Naive B cell (primary cell): ENCODE measurements at places on chromosomes 3 and 15.

DNA sequence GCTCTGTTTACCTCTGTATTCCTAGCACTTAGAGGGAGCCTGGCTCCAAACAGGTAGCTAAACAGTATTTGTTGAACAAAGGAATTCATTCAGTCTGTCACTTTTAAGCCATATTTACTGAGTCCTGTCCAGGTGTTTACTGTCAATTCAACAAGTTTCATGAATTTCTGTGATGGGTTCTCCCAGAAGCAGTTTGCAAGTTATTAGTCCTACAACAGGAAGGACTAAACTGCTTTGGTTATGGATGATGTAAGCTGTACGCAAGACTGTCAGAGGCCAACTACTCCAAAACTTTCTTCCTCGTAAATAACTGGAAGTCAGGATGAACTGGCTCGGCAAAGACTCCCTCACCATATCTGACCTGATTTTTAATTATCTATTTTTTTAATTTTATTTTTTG is 25.1 kb downstream of the STIMATE start:
- no peak for DNase-seq

DNA sequence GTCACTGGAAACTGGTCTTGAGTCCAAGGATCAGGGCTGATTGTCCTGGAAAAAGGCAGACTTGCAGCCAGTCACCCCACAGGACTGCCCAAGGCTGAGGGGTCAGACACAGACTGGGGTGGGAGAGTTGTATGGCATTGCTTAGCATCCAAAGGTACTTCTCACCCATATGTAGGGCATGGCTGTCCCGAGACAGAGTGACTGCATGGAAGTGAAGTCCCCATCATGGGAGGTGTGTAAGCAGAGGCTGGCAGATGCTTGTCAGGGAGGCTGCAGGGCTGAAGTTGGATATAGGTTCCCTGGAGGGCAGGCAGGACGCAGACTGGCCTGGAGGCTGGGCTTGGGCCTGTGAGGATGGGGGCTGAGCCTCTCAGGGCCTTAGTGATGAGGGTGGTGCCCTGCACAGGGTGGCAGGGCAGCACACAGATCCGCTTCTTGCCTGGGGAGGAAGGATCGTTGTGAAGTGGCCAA is 31.1 kb downstream of the PSTPIP1 start:
- no peak for DNase-seq

GRCh38 chr15:27165590-27165989 is 194.6 kb downstream of the GABRG3 start:
- DNase-seq, result no peak

GRCh38 chr3:187743195-187744141 is 1.8 kb downstream of the BCL6 start:
- peak; percentile 21 for DNase-seq

DNA sequence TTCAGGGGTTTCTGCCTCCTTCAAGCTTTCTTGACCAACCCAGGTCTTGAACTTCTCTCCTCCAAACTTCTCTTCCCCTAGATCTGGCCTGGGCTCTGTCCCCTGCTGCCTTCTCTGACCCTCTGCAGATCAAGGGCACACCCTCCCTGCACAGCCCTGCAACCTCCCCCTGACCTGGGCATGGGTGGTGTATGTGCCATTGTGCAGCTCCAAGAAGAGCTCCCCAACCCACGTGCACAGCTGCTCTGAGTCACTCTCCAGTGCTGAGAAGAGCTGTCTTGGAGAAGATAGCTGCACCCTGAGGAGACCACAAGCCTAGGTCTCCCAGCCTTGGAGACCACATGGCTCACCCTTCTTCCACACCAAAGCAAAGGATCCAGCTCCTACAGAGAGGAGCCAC is 8.0 kb downstream of the MAN2C1 start:
- no peak for DNase-seq

DNA sequence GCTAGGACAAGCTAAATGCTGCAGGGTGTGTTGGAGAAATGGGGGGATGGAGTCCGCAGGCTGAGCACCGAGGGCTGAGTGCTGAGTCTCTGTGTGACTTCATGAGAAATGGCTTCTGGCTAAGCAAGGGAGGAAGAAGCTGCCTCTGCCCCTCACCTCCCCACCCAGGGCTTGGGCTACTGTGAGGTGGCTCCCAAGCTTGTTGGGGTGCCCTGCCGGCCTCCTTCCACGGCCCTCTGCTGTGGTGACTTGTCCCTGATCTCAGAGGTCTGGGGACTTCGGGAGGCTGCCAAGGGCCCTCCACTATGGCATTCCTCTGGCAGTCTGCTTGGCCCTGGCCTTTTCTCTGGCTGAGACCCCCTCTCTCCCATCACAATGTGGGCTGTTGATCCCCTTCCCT is 30.1 kb upstream of the RAD18 start:
- no peak for DNase-seq
